Left renal cortex interstitium (tissue), 4 donors: ENCODE measurements at places on chromosomes 13 and 19.

- no peak for DNase-seq
Measured at GRCh38 chr13:30289533-30289932, 17.8 kb downstream of the KATNAL1 start.

DNA sequence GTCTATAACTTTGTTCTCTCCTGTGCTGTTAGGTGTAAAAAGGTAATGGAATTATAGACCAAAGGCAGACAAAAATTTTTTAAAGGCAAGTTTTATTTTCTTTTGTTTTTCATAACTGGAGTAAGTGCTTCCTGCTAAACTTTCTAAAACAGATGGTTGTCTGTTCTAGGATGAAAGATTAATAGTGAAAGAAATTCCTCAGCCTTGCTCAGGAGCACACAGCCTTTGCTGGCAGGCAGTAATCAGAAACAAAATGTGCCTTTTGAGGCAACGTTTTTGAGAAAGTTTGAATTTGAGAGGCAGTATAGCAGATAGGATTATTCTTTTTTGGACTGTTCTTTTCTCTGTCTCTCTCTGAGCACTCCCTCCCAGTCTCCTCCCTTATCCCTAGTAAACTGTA, 2749.5 kb downstream of the PCDH9 start:
- DNase-seq, result no peak

GRCh38 chr13:78198821-78199220, 280.2 kb upstream of the EDNRB start:
- DNase-seq, result no peak

DNA sequence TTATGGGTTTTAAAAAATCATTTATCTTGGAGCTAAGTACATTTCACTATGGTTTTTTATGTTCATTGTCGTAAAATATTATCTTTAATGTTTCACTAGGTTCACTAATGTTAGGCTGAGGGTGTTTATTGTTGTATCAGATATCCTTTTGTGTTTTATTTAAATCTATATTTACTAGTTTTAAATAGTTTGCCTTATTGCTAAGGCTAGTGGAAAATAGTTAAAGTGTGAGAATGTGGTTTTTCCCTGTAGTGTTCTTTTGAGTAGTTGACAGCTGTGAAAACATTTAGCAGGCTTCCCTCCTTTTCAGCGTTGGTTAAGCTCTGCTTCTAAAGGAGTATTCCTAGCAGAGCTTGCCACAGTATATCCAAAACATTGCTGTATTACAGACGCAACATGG, 139.0 kb downstream of the TM9SF2 start:
- no peak for DNase-seq

DNA sequence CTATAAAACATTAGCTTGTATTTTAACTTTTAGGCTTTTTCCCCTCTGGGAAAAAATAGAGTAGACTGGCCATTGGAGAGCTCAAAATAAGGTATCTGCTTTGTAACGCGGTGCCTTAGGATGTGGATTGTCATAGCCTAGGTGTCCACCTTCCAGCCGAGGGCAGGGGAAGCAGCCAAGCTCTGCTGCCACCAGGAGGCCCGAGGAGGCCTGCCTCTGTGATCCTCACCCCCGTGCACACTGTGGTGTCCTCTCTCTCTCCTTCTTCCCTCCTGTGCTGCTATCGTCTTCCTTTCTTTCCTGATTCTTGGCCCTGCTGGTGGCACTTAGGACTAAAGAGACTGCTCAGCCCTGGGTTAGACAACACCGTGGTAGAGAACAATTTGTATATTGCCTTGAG, 11.3 kb downstream of the HNRNPM start:
- DNase-seq, result no peak

GRCh38 chr19:18704971-18705370, 21.5 kb downstream of the CRTC1 start:
- no peak for DNase-seq

DNA sequence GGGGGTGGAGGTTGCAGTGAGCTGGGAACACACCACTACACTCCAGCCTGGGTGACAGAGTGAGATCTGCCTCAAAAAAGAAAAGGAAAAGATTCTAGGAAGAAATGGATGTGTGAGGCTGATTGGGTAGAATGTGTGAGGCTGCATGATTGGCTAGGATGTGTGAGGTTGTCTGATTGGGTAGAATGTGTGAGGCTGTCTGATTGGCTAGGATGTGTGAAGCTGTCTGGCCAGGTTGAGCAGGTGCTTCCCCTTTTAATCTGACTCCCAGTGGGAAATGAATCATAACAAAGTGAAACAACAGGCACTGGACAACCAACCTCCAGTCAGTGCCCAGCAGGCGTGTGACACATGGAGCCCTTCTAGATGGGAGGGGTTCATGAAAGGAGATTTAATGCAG, 14.7 kb downstream of the C13orf46 start:
- no peak for DNase-seq

DNA sequence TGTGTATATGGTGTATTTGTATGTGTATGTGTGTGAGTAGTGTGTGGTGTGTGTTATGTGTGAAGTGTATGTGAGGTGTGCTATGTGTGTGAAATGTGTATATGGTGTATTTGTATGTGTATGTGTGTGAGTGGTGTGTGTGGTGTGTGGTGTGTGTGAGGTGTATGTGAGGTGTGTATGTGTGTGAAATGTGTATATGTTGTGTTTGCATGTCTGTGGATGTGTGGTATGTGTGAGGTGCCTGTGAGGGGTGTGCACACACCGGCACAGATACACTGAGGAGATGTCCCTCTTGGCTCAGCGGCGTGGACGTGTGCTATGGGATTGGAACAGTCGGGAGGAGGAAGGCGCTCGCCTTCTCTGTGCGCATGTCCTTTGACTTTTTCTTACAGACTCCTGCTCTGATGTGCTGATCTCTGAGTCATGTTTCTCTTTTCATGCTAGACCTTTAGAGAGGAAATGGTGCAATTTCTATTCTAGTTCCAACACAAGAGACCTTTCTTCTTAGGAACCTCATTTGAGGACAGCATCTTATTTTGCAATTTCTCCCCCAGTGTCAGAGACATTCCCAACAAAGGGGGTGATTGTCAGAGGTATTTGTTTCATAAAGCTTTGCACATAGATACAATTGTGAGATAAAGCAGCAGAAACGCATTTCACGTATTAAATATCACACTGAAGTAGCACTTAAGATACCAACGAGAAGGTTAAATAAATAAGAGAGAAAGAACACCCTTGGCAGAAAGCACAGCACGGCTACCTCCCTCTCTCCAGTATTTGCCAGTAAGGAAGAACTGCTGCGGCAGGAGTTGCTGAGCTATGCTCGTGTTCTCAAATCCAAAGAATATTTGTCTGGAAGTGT, 11.3 kb upstream of the TNFRSF19 start:
- DNase-seq, result no peak

DNA sequence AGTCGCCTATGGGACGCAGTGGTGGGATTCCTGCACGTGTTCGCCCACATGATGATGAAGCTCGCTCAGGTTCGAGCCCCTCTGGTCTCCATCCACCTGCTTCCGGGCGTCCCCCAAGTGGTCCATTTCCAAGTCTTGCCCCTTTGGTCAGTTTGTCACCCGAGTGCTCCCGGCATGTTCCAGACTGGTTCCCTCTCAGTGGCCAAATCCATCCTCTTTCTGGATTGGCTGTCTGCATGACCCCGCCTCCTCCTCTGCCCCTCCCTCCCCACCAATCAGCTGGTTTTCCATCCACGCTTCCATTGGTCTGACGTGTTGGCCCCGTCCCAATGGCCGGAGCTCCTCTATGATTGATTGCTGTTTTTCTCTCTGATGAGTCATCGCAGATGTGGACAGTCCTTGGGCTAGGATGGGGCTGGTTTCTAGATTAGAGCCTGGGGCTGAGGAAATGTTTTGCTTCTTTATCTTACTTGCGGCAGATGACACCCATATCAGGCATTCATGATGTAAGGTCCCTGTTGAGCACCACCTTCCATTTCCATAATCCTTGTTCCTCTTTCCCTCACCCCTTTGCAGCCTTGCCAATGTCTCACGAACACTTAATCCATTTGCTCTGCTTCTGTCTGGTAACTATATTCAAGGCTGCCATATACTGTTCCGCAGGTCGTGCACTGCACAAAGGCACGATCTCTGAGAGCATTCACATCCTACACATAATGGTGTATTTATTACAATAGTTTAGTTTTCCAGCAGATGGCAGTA, 73.8 kb downstream of the MAP4K1 start:
- DNase-seq, result no peak

GRCh38 chr19:15307169-15307568, 25.2 kb downstream of the BRD4 start:
- no peak for DNase-seq

GRCh38 chr13:67390462-67391086, 160.4 kb upstream of the PCDH9 start:
- DNase-seq, result no peak

- no peak for DNase-seq
Measured at GRCh38 chr13:44770951-44771350, 194.8 kb upstream of the TSC22D1 start.

- DNase-seq, result no peak
Measured at GRCh38 chr13:30846866-30847265, 59.2 kb upstream of the MEDAG start.

DNA sequence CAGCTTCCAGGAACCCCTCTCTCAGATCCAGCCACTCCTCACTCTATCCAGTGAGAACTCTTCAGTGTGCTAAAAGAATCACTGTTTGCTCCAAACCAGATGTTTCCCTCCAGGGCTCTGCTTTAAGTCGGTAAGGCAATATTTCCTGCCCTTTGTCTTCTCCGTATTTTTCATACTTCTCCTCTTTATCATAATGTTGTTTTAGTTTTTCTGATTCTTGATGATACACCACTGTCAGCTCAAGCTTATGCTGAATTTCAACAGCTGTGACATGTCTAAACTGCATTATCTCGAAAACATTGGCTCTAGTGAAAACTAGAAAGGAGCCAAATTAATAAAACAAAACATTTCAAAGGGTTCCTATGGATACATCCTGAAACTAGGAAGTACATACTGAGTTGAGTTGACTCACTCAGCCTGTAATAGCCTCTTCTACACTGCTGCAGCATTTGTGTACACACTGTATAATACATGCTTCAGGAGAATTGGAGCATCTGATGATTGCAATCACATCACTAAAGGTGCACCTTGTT, 39.8 kb downstream of the GPR180 start:
- peak; percentile 38 for DNase-seq

GRCh38 chr19:400976-401865, 7.7 kb downstream of the C2CD4C start:
- DNase-seq, result no peak

- no peak for DNase-seq
Measured at GRCh38 chr13:51305271-51305967, 34.1 kb upstream of the SERPINE3 start.

- no peak for DNase-seq
Measured at GRCh38 chr19:16076958-16077611, 790 bp downstream of the TPM4 start.

GRCh38 chr19:11414544-11414943, 4.6 kb downstream of the RGL3 start:
- no peak for DNase-seq

- no peak for DNase-seq
Measured at GRCh38 chr19:30064348-30064699, 122.3 kb downstream of the URI1 start.

- DNase-seq, result no peak
Measured at GRCh38 chr13:49220036-49220855, at the start of gene MLNR. Gene MLNR (plus strand): TSS chr13:49220338. CDS start chr13:49220338, 0 bp downstream.

DNA sequence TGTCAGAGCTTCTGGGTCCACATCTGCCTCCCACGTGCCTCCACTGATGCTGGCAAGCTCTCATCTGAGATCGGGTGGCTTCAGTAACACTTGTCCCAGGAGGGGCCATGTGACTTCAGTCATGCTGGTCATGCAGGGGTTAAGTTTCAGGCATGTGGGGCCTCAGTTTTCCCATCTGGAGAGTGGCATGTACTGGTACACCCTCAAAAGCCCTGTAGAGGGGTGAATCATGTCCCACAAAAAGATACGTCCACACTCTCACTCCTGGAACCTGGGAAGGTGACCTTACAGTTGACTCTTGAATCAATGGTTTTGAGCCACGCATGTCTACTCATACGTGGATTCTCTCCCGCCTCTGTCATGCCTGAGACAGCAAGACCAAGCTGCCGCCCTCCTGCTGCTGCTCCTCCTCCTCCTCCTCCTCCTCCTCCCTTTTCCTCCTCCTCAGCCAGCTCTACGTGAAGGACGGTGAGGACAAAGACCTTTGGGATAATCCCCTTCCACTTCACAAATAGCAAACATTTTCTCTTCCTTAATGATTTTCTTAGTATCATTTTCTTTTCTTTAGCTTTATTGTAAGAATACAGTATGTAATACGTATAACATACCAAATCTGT, 53.7 kb downstream of the COMP start:
- DNase-seq, result no peak

DNA sequence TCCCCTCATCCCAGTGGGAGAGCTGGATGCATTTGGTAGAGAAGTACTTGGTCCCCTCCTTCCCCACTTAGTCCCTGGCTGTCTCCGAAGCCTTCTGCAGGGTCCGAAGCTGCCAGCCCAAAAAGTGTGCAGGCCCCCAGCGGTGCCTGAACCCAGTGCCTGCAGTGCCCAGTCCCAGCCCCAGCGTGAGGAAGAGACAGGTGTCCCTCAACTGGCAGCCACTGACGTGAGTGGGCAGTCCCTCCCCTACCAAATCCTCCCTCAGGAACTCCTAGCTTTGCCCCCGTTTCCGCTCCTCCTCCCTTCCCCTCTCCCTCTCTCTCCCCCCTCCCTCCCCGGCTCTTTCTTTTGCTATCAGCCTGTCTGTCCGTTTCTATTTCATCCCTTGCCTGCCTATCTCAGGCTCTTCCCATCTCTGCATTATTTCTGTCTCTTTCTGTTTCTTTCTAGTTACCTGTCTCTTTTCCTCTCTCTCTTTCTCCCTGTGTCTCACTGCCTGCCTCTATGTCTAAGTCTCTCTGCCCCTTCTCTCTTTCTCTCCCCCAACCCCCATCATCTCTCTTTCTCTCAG, 1.8 kb upstream of the LTBP4 start:
- DNase-seq, result no peak

DNA sequence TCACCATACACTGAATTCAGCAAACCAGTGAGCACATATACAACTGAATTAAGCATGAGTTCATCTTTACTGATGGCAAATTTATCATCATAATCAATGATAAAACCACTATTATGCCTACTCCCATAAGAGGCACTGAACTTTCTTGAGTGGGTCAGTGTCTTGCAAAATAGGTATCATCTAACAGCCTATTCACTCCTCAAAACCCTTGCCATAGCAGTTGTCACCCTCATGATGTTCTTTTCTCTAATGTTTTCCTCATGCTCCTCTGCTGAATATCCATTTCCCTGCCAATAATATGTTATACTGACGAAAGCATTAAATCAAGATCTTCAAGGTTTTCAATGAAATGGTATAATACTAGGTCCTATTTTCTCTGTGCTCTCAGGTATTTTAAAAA, 5.6 kb downstream of the ARGLU1 start:
- DNase-seq, result no peak

GRCh38 chr13:112350300-112350699, 25.9 kb upstream of the SPACA7 start:
- DNase-seq, result no peak

DNA sequence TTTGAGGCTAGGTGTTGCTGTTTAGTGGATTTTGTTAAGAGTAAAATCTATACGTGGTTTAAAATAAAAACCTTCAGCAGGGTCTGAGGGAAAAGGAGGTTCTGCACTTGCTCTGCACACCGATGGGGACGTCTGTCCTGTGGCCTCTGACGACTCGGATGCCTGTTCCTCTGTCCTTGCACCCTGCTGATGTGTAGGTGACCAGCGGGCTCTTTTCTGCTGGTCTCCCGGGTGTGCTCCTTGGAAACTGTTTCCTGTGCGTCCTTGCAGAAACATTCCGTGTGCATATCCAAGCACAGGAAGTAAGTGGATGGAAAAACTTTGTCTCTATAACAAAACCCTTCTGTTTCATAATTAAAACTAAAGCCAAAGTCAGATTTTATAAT, 3.8 kb downstream of the ATP4B start:
- no peak for DNase-seq

GRCh38 chr13:111639196-111639705, 318.8 kb downstream of the TEX29 start:
- no peak for DNase-seq
